Memory B cell (primary cell): ENCODE measurements at places on chromosomes 5 and 9.

- no peak for DNase-seq
Measured at GRCh38 chr5:173180331-173180730, 36.0 kb downstream of the BNIP1 start.

DNA sequence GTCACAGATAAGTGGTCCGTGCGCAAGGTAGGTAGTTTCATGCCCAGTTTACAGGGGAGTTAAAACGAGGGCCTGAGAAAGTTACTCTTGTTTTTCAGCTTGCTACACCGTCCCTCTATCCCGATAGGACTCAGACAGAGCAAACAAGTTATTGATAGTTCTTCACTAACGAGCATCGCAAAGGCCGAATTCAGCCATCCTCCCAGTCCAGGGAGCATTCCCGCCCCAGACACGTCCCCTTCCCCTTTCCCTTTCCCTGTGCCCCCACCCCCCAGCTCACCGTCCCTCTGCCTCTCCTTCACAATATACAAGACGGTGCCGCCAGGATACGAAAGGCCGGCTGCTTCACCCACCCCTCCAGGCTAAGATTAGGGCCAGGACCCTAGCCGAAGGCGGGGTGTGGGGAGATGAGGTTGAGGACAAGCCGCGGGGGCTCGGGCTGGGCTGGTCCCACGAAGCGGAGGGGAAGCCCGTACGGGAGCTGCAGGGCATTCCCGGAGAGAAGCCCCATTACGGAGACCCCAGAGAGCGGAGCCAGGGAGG lies 599 bp downstream of the KIAA1191 start:
- DNase-seq, result no peak

GRCh38 chr5:14078716-14079115 lies 64.4 kb upstream of the TRIO start:
- no peak for DNase-seq

DNA sequence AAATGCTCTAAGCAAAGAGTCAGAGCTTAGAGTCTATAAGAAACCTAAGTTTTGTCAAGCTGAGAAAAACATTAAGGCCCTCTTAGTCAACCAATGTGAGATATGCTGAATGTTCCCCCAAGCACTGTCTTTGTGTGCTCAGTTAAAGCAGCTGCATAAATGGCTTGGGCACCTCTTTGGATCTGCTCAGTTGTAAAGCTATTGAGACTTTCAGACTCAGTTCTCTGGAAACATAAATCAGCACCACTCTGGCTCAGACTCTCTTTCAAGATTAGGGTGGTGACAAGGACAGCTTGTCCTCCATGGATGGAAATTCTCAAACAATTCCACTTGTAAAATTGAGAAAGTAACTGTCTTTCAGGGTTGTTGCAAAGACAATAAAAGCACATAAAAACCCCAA lies 807.9 kb downstream of the PRELID2 start:
- DNase-seq, result no peak

- DNase-seq, result no peak
Measured at GRCh38 chr5:59193616-59194319, 610.9 kb downstream of the RAB3C start.

GRCh38 chr9:129317179-129318011 lies 139.3 kb upstream of the IER5L start:
- DNase-seq, result no peak

DNA sequence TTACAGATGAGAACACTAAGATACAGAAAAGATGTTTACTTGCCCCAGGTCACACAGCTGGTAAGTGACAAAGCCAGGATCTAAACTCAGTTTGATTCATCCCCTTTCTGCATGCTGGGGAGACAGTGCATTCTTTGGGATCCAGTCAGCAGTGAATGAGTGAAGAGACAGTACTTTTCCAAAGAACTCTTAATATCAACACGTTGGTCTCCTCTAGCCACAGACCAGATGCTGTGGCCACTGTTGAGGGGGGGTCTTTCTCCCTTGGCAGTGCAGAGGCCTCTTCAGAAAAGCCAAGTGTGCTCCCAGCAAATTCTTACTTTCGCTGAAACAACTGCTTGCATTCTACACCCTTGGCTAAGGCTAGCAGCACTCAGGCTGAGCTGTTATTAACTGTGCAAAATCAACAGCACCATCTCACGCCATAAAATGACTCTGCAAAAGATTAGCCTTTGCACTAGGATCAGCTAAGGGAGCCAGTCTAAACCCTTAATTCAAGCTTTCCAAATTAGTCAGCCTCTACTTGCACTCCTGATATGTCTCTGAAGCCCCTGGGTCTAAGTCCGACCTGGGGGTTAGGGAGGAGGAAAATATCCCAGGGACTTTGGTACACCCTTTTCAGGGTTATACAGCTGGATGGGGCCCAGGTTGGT lies 4.8 kb upstream of the TMEM171 start:
- no peak for DNase-seq

DNA sequence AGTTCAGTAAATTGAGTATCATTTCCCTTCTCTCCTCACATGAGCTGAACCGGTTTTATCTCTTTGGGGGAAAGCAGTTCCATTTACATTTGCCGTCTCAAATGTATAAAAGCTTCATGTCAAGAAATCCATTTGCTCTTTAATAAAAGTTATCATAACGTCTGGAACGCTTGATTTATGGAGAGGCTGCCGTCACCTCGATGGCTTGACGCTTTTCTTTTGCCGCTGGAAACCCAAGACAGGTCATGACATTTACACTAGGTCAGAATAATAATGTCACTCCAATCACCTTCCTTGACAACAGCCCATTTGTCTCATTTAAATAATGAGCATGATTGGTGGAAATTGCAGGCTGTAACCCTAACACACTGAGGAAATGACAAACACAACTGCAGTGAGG lies 443.4 kb downstream of the IRX1 start:
- no peak for DNase-seq
